ENCODE measurements at places on chromosomes 13 and 19.

GRCh38 chr19:49186108-49186507 lies 28.5 kb downstream of the TRPM4 start:
- no peak for DNase-seq

DNA sequence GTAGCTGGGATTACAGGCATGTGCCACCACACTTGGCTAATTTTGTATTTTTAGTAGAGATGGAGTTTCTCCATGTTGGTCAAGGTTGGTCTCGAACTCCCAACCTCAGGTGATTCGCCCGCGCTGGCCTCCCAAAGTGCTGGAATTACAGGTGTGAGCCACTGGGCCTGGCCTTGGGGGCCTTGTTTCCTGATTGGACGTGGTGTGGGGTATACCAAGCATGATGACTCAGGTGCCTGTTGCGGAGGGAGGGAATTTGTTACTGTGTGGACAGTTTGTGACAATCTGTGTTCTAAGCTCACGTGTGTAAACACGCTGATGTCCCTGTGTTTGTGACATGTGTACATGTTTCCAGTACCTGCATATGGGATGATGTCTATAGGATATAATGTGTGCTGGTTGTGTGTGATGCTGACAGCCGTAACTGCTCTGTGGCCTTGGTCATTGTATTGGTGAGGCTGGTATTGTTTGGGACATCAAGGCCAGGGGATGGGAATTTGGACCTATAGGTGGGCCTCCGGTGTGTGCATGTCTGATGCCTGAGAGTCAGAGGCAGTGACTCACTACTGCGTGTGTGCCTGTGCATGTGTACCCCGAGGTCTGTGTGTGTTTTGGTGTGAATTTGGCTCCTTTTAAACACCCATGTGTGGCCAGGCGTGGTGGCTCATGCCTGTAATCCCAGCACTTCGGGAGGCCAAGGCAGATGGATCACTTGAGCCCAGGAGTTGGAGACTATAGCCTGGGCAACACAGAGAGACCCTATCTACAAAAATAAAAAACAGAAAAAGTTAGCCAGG lies 1.6 kb upstream of the EGLN2 start:
- no peak for DNase-seq

DNA sequence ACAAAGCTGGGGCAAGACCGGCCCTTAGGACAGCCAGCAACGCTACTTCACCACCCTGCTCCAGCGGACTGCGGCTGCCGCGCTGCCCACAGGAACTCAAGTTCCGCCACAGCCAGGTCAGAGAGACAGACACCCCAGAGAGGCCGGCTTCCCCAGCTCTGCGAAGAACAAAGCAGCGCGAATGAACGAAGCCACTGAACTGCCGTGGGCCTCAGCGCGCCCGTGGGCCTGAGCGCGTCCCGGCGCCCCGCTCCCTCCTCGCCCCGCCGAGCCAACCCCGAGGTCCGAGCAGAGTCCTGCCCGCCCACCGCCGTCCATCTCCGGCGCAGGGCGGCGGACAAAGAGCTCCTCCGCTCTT lies 158.4 kb downstream of the RNF17 start:
- no peak for DNase-seq

DNA sequence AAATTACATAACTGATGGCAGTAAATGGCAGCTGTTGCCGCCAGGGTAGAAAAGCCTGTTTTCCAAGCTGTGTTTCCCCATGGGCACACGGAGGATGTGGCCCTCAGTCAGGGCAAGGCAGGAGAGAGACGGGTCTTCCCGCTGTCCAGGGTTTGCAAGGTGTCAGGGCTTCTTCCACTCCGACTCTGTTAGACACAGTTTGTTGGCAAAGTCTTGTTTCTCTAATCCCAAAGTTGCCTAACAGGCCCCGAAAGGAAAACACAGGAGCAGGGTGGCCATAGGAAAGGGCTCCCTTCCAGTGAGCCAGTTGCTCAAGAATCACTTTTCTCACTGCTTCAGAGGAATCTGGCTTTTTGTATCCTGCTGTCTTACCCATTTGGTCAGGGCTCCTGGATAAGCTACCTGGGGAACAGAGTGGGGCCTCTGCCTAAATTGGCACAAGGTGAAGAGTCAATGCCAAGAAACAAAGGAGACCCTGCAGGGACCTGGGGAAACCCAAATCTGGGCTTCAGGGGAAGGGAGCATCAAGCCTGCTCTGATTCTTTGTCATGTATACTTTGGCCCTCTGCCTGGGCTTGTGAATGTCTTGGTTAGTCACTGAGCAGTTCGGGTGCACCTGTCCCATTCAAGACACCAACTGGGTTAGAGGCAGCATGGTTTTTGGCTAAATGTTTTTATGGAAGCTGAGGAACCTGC lies 29.0 kb upstream of the CXCL17 start:
- no peak for DNase-seq

GRCh38 chr13:98749501-98749900 lies 3.0 kb downstream of the SLC15A1 start:
- DNase-seq, result no peak

Measured in tibial artery (tissue), 4 donors.